ENCODE measurements at places on chromosomes 7 and 10. TPM values are rescaled to one million over a fixed set of nuclear protein-coding genes. Genes with fewer than 3 reads are reported as not detected.
A peak's percentile ranks its signal among the peaks of the same experiment; 100 is the strongest.

GRCh38 chr7:157558875-157559595, 222.2 kb downstream of the DNAJB6 start:
- H3K27ac ChIP-seq: no peak overlapping the region
- H3K27me3 ChIP-seq: no peaks in the 10 kb centered on the region
- no peak overlapping the region for H3K4me3 ChIP-seq
- H3K4me1 ChIP-seq: no peaks in the 10 kb centered on the region
- no peaks in the 10 kb centered on the region for H3K36me3 ChIP-seq
- DNase-seq: no peak

The UNCX gene
- total RNA-seq: 0.05 TPM

DNA sequence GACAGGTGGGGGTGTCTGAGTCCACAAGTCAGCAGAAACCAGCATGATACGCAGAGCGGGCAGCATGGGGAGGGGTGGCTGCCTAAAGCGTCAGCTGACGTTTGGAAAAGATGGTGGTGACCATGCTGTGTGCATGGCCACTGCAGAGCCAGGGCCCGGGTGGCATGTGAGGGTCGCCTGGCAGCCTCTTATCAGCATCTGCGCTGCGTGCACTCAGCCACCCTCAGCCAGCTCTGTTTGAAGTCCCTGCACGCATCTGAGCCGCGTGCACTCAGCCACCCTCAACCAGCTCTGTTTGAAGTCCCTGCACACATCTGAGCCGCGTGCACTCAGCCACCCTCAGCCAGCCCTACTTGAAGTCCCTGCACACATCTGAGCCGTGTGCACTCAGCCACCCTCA, 61.5 kb downstream of the WDR37 start:
- no peak for DNase-seq
- H3K36me3 ChIP-seq: peaks cover 63% of the 10 kb centered on the region
- H3K27me3 ChIP-seq: no peaks in the 10 kb centered on the region
- peak overlapping the region; percentile 25 for H3K27ac ChIP-seq
- H3K4me3 ChIP-seq: no peak overlapping the region

The UPK3B gene
- 0.33 TPM for total RNA-seq

The PTF1A gene
- total RNA-seq: not detected

GRCh38 chr7:66348531-66348930, 143.4 kb downstream of the TPST1 start:
- no peak overlapping the region for H3K27ac ChIP-seq
- no peaks in the 10 kb centered on the region for H3K27me3 ChIP-seq
- no peak for DNase-seq
- H3K4me3 ChIP-seq: no peak overlapping the region
- H3K36me3 ChIP-seq: no peaks in the 10 kb centered on the region

GRCh38 chr7:82789883-82790609, 346.5 kb upstream of the CACNA2D1 start:
- H3K4me3 ChIP-seq: no peak overlapping the region
- DNase-seq: no peak
- no peaks in the 10 kb centered on the region for H3K36me3 ChIP-seq
- no peaks in the 10 kb centered on the region for H3K27me3 ChIP-seq

DNA sequence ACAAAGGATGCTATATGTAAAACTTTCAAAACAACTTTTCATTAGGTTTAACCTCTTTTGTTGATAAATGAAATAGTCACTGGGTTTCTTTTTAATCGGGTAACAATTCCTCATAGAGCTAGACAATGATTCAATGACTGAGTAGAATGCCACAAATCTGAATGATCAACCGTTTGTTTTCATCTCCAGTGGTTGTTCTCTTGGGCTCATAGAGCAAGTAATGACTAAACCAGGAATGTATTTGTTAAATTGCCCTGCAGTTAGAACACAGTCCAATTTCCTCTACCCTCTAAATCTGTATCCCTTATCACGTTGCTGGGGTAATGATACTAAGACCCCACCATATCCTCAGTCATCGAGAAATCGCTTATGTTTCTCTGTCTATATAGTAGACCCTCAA, 40.0 kb downstream of the CNNM1 start:
- H3K27ac ChIP-seq: no peak overlapping the region
- no peak for DNase-seq
- H3K36me3 ChIP-seq: no peaks in the 10 kb centered on the region
- no peaks in the 10 kb centered on the region for H3K4me1 ChIP-seq
- no peaks in the 10 kb centered on the region for H3K27me3 ChIP-seq

DNA sequence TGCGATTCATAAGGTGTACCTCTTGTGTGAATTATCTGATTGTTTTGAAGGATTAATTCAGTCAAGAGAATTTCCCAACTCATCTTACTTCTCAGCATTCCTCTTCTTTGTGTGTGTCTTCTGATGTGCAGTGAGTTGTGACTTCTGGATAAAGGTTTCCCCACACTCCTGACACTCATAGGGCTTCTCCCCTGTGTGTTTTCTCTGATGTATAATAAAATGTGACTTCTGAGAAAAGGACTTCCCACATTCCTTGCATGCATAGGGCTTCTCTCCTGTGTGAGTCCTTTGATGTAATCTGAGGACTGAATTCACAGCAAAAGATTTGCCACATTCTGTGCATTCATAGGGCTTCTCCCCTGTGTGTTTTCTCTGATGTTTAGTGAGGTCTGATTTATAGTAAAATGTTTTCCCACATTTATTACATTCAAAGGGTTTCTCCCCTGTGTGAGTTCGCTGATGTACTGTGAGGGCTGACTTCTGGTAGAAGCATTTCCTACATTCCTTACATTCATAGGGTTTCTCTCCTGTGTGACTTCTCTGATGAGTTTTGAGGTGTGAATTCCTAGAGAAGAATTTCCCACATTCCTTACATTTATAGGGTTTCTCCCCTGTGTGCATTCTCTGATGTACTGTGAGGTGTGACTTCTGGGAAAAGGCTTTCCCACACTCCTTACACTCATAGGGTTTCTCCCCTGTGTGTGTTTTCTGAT, 24.2 kb downstream of the ZNF25 start:
- H3K4me3 ChIP-seq: no peak overlapping the region
- no peaks in the 10 kb centered on the region for H3K27me3 ChIP-seq
- DNase-seq: no peak
- no peaks in the 10 kb centered on the region for H3K4me1 ChIP-seq
- no peak overlapping the region for H3K27ac ChIP-seq
- peaks cover 4% of the 10 kb centered on the region for H3K36me3 ChIP-seq

The SLC26A3 gene
- total RNA-seq: 0.09 TPM

- no peaks in the 10 kb centered on the region for H3K27me3 ChIP-seq
- no peaks in the 10 kb centered on the region for H3K4me1 ChIP-seq
- no peak overlapping the region for H3K27ac ChIP-seq
Observed at GRCh38 chr10:125415006-125415633, 254.8 kb upstream of the CTBP2 start.

DNA sequence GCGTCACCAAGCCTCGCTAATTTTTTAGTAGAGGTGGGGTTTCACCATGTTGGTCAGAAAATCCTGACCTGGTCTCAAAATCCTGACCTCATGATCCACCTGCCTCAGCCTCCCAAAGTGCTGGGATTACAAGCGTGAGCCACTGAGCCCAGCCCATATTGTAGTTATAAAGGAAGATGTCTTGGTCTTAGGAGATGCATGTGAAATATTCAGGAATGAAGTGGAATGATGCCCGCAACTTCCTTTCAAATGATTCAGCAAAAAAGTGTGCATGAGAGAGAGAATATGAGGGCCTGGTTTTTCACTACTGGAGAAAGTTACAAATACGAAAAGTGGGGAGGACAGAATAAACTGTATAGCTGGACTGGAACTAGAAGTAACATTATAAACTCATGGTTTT, 15.9 kb downstream of the TMEM209 start:
- H3K27ac ChIP-seq: no peak overlapping the region
- no peaks in the 10 kb centered on the region for H3K27me3 ChIP-seq
- no peak overlapping the region for H3K4me3 ChIP-seq
- no peaks in the 10 kb centered on the region for H3K4me1 ChIP-seq
- no peak for DNase-seq
- H3K36me3 ChIP-seq: peaks cover 30% of the 10 kb centered on the region

GRCh38 chr10:69345890-69346474, 67.7 kb downstream of the HK1 start:
- peaks cover 14% of the 10 kb centered on the region for H3K36me3 ChIP-seq
- H3K4me1 ChIP-seq: peaks cover 59% of the 10 kb centered on the region
- no peak for DNase-seq
- H3K4me3 ChIP-seq: no peak overlapping the region
- peak overlapping the region; percentile 96 for H3K27ac ChIP-seq

The IQUB gene
- total RNA-seq: 0.14 TPM

- H3K27me3 ChIP-seq: no peaks in the 10 kb centered on the region
- no peak overlapping the region for H3K27ac ChIP-seq
- H3K4me1 ChIP-seq: no peaks in the 10 kb centered on the region
- no peaks in the 10 kb centered on the region for H3K36me3 ChIP-seq
- no peak for DNase-seq
- H3K4me3 ChIP-seq: no peak overlapping the region
Observed at GRCh38 chr10:15266117-15266516, 97.6 kb upstream of the NMT2 start.

DNA sequence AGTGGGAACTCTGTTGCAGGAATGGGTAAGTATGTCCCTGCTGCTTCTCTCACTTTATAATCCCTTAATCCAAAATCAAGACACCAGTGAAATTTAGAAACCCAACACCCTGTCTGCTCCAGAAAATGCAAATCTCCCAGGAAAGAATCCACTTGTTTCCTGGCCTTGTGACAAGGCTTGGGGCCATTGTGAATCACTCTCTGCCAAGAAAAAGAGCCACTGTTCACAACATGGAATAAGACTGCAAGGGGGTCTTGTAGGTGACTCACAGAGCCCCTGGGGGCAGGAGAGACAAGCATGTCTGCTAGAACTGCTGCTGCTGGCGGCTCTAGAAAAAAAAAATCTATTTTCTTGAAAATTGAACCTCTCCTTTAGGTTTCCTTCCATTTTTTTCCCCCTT, 191.2 kb downstream of the SORCS1 start:
- H3K4me1 ChIP-seq: no peaks in the 10 kb centered on the region
- DNase-seq: no peak
- no peaks in the 10 kb centered on the region for H3K36me3 ChIP-seq
- no peaks in the 10 kb centered on the region for H3K27me3 ChIP-seq
- no peak overlapping the region for H3K4me3 ChIP-seq
- H3K27ac ChIP-seq: no peak overlapping the region

The TDRD1 gene
- total RNA-seq: 0.52 TPM

GRCh38 chr10:100183481-100183880, 2.3 kb downstream of the ERLIN1 start:
- no peak overlapping the region for H3K4me3 ChIP-seq
- no peak overlapping the region for H3K27ac ChIP-seq
- DNase-seq: no peak

- H3K36me3 ChIP-seq: no peaks in the 10 kb centered on the region
- H3K4me1 ChIP-seq: peaks cover 67% of the 10 kb centered on the region
- no peak overlapping the region for H3K4me3 ChIP-seq
- no peak overlapping the region for H3K27ac ChIP-seq
Observed at GRCh38 chr10:45428611-45429510, 54.8 kb downstream of the ALOX5 start.

GRCh38 chr10:77643795-77644468, 6.3 kb upstream of the KCNMA1 start:
- peaks cover 14% of the 10 kb centered on the region for H3K27me3 ChIP-seq
- no peak for DNase-seq
- no peaks in the 10 kb centered on the region for H3K36me3 ChIP-seq
- no peak overlapping the region for H3K4me3 ChIP-seq

DNA sequence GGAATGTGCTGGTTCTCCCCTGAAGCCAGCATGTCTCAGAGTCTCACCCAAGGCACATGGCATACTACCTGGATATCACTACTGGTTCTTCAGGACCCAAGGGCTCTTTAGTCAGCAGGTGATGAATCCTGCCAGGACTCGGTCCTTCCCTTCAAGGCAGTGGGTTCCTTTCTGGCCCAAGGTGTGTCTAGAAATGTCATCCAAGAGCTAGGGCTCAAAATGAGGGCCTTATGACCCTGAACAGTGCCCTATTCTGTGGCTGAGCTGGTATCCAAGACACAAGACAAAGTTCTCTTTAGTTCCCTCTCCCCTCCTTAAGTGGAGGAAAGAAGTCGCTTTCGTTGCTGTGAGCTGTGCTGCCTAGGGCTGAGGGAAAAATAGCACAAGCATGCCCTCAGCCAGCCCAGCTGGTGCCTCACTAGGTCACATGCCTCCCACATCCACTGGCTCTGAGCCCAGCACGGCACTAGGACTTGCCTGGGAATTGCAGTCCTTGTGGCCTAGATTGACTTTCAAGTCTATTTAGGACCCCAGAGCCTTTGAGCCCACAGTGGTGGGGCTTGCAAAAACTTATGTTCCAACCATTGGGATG, 106.0 kb downstream of the BMS1 start:
- H3K4me3 ChIP-seq: no peak overlapping the region
- H3K27ac ChIP-seq: no peak overlapping the region

The OPN4 gene
- total RNA-seq: under 0.01 TPM

DNA sequence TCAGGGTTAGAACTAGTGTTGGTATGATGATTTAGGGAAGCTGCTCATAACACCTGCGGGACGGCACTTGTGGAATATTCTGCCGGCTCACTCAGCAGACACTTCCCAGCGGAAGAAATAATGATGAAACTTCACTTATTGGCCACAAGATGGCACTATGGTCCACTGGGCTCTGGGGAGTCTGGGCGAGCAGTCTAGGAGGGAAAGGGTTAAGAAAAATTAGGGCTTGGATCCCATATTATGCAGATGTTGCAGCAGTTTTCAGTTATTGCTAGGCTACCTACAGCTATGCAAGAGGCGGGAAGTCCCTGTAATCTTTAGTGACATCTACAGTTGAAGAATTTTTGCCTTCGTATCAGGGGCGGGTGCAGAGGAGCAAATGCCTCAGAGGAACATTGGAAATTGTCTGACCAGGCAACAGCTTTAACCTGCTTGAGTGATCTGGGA, 238.7 kb upstream of the PRSS58 start:
- H3K4me1 ChIP-seq: peaks cover 11% of the 10 kb centered on the region
- peak overlapping the region; percentile 86 for H3K27ac ChIP-seq
- no peaks in the 10 kb centered on the region for H3K27me3 ChIP-seq
- no peak overlapping the region for H3K4me3 ChIP-seq
- no peak for DNase-seq

The ADAMTS14 gene
- 1.8 TPM for total RNA-seq

- peak; percentile 65 for DNase-seq
- no peak overlapping the region for H3K27ac ChIP-seq
- no peak overlapping the region for H3K4me3 ChIP-seq
- H3K4me1 ChIP-seq: no peaks in the 10 kb centered on the region
- no peaks in the 10 kb centered on the region for H3K36me3 ChIP-seq
Observed at GRCh38 chr10:50554995-50555568, 68.7 kb downstream of the SGMS1 start.

The PROSER2 gene
- total RNA-seq: 2.8 TPM

The NPTX2 gene
- 0.47 TPM for total RNA-seq

The CEP41 gene
- total RNA-seq: 15.7 TPM
